Right cardiac atrium (tissue), 5 donors: ENCODE measurements at places on chromosomes 7 and 10.

GRCh38 chr7:85587785-85588184 lies 400.9 kb upstream of the SEMA3D start:
- no peak for DNase-seq

GRCh38 chr10:128625926-128626325 lies 499.7 kb upstream of the MKI67 start:
- no peak for DNase-seq

DNA sequence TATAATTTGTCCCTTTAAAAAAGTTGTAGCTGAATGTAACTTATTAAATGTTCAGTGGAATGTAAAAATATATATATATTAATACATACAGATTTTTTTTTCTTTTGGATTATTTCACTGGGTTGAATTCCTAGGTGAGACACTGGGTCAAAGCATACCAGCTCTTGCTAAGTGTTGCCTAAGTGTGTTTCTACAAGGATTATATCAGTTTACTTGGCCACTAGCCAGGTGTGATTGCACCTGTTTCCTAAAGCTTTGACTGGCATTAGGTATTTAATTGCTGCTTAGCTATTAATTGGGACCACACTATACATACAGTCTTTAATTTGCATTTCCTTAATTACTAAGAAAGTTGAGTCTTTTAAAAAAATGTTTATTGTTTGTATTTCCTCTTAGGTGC lies 5.5 kb upstream of the ELOVL3 start:
- DNase-seq, result no peak

GRCh38 chr7:121103579-121103978 lies 115.1 kb downstream of the CPED1 start:
- no peak for DNase-seq

DNA sequence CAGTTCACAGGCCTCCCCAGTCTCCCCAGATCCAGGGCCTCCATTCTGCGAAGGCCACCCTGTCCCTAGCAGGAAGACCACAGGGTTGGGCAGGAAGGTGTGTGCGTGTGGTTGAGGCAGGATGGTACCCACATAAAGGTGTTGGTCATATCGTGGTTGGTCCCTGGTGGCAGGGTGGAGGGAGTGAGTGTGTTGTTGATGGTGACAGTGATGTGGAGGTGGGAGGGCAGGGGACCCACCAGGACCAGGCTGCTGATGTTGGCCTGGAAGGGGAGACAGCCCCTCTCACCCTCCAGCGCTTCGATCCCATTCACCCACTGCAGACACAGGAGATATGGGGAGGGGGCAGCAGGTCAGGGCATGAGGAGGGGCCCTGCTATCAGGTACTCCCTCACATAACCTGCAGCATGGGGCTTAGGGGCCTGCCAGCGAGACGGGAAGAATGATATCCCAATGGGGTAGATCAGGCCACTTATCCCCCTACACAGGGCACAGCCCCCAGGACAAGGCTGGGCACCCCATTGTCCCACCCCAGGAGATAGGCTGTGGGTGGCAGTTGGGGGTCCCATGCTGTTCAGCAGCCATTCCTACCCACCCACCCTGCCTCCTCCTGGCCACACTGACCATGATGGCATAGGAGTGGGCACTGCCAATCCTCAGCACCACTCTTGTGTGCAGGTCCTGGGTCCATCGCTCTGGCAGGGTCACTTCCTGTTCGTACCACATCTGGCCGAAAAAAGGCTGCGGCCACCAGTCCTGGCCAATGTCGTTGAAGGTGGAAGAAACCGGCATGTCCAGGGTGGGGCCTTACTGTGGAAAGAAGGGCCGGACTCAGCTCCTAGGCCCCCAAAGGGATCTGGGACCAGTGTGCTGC lies 69.0 kb upstream of the ZNF479 start:
- no peak for DNase-seq
